CD4-positive, alpha-beta T cell treated with Interleukin-12 subunit alpha and Interleukin-12 subunit beta, for 1 hour (primary cell): ENCODE measurements at places on chromosomes 6 and 20.

GRCh38 chr6:156413154-156413553 is 364.0 kb upstream of the ARID1B start:
- no peak for DNase-seq

DNA sequence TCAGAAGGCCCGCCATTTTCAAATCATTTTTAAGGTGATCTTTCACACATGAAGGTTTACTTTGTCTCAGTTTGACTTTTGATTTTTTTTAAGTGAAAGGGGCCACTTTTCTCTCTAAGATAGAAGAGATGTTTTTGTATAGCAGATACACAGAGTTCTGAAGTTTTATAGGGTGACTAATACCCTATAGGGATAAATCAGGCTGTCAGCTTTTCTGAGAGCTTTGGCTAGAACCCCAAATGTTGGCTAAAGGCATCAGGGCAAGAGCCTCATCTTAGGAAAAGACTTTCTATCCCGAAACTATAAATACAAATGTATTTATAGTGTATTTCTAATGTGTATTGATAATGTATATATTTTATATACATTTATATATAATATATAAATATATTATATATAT is 181.4 kb downstream of the TBX18 start:
- no peak for DNase-seq

DNA sequence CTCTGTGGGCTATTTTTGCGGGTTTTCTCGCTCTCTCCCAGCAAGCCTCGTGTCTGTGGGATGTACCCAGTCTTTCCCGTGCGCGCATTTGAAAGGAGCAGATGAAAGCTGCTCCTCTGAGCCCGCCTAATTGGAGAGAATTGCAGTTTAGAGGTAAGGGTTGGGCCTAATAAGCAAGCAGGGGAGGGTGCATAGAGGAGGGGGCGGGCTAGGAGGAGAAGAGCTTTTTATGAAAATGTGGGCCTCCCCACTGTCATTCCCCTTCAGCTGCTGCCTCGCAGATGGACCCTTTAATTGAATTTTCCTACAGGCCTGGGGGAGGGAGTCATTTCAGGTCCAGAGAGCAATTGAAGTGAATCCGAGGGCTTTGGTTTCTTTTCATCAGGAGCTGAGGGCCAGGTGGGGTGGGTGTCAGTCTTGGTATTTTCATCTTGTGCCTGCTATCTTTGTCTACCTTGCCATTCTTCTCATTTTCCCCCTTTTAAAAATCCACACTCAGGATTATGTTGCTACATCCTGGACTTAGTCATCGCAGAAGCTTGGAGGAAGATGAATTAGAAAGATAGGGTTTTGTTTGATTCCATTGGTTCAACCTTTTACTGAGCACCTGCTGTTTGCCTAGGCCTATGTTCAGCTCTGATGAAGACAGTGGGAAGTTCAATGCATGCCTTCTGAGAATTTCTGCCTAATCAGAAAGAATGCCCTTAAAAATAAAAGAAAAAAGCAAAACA is 423.4 kb downstream of the CD83 start:
- no peak for DNase-seq

DNA sequence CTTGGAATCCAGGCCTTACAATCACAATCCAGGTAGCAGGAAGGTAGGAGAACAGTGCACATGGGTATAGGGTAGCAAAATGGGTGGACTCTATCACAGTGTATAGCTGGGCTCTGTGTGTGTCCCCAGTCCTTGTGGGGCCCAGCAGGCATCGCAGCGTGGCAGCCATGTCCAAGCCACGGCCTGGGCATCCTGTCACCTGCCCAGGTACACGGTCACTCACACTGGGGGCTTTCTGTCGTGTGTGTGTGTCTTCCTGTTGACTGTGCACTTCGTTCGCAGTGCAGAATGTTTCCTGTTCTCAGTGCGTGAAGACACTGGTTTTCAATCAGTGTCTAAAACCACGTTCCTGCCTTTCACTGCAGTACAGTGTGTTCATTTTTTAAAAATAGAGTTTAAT is 523.2 kb upstream of the JARID2 start:
- DNase-seq, result no peak

GRCh38 chr20:24411834-24412216 is 57.6 kb upstream of the SYNDIG1 start:
- DNase-seq, result no peak

- no peak for DNase-seq
Measured at GRCh38 chr6:90790058-90790457, 203.2 kb upstream of the MAP3K7 start.

GRCh38 chr6:142705054-142705453 is 239.9 kb downstream of the HIVEP2 start:
- DNase-seq, result no peak

DNA sequence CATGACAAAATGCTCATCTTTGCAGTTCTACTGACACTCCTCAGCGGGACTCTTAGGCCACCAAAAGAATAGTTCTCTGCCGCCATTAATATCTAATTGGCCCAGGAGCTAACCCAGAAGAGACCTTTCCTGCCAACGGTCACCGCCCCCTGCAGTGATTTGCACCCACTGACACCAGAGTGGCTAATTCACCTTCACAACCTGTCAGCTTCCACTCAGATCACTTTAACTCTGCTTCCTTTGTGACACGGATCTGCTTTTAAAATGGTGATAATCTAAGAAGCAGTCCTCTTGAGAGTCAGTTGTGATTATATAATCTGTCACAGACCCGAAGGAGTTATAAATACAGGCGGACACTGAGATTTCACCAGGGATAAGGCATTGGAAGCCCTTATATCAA is 172.8 kb downstream of the FRK start:
- DNase-seq, result no peak
